Natural killer cell (primary cell): ENCODE measurements at places on chromosomes 13 and 19. TPM values are rescaled to one million over a fixed set of nuclear protein-coding genes. Genes with fewer than 3 reads are reported as not detected.

FRY gene
- total RNA-seq, result 27.4 TPM

GRCh38 chr19:32189956-32190706 lies 155.3 kb upstream of the ZNF507 start:
- no peak for DNase-seq
- no peaks in the 10 kb centered on the region for H3K36me3 ChIP-seq
- H3K27ac ChIP-seq, result no peak overlapping the region
- H3K4me1 ChIP-seq, result no peaks in the 10 kb centered on the region
- H3K27me3 ChIP-seq, result no peaks in the 10 kb centered on the region
- H3K4me3 ChIP-seq, result no peak overlapping the region

KLHL1 gene
- not detected for total RNA-seq

PABPC3 gene
- total RNA-seq, result 0.18 TPM

RANBP3 gene
- total RNA-seq, result 89.7 TPM

GRCh38 chr19:49056101-49056901 lies 1.2 kb downstream of the CGB7 start:
- no peaks in the 10 kb centered on the region for H3K36me3 ChIP-seq
- H3K4me3 ChIP-seq, result peak overlapping the region; percentile 47
- H3K27me3 ChIP-seq, result peaks cover 30% of the 10 kb centered on the region
- H3K27ac ChIP-seq, result no peak overlapping the region
- H3K4me1 ChIP-seq, result peaks cover 26% of the 10 kb centered on the region

IGFL2 gene
- not detected for total RNA-seq

TEAD2 gene
- total RNA-seq, result not detected

MLNR gene
- not detected for total RNA-seq

KLK4 gene
- not detected for total RNA-seq

DNA sequence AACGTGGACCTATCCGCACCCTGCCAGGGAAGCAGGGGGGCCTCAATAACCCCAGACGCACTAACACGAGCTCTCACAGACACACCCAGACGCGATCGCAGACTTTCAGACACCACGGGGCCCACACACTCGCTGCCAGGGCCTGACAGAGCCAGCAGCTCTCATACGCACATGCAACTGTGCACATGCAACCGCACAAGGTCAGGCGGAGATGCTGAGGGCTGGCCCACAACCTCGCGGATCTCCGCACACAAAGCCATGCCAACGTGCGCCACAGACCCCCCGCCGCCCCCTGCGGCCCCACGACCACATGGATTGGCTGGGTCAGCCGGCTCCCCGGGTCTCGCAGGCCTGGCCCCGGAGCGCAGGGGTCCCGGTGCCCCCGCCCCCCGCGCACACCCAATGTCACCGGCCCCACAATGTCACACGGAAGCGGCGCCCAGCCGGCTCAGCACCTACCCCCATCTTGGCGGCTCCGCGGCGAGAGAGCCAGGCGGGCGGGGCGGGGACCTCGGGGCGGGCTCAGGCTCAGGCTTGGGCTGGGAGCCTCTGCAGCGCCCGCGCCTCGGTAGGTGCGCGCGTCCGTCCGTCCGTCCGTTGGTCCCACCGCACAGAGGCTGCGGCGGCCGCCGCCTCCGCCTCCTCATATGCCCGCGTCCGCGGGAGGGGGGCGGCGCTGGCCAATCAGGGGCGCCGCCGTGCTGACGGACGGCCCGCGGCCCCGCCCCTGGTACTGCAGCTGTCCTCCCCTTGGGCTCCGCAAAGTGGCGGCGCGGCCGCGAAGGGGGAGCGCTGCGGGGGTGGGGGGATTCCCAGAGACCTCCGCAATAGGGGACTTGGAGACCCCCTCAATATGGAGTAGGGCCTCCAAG lies at the start of gene ATP1A3:
Gene ATP1A3, minus strand, starts transcription at position 619 of the 872 bp plus-strand sequence. Its CDS starts 154 bp downstream, at position 465.
- H3K4me3 ChIP-seq, result peak within 1 kb of the TSS; percentile 53
- H3K36me3 ChIP-seq, result no peaks in the 10 kb centered on the region
- peaks cover 19% of the 10 kb centered on the region for H3K27me3 ChIP-seq
- peaks cover 26% of the 10 kb centered on the region for H3K4me1 ChIP-seq

GRCh38 chr19:17790059-17790780 lies 4.7 kb upstream of the B3GNT3 start:
- H3K4me3 ChIP-seq, result no peak overlapping the region
- DNase-seq, result peak; percentile 54
- peaks cover 26% of the 10 kb centered on the region for H3K36me3 ChIP-seq

DNA sequence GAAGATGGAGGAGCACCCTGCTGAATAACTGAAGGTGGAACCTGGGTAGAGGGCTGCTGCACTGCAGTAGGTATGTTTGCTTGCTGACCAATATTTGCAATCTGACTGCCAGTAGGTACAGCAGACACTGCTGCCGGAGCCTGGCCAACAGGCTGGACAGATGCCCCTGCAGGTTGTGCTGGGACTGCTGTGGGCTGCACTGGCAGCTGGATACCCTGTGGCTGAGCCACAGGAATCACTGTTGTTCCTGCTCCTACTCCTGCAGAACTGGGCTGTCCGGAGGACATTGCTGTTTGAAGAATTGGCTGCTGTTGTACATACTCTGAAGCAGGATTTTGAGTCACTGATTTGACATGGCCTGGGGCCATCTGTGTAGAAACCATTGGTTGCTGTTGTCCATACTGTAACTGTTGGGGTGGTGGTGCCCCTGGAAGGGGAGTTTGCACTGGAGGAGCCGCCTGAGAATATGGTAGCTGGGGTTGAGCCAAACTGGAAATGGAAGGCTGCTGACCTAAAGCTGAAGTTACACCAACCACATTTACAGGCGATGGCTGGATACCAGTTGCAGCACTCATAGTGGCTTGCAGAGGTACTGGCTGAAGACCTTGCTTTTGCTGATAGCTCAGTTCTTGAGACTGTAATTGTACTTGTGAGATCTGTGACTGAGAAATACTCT lies 2.2 kb downstream of the TSC22D1 start:
- no peak overlapping the region for H3K4me3 ChIP-seq
- H3K36me3 ChIP-seq, result no peaks in the 10 kb centered on the region
- H3K27ac ChIP-seq, result no peak overlapping the region
- no peaks in the 10 kb centered on the region for H3K27me3 ChIP-seq
- H3K4me1 ChIP-seq, result peaks cover 26% of the 10 kb centered on the region
- no peak for DNase-seq

DNA sequence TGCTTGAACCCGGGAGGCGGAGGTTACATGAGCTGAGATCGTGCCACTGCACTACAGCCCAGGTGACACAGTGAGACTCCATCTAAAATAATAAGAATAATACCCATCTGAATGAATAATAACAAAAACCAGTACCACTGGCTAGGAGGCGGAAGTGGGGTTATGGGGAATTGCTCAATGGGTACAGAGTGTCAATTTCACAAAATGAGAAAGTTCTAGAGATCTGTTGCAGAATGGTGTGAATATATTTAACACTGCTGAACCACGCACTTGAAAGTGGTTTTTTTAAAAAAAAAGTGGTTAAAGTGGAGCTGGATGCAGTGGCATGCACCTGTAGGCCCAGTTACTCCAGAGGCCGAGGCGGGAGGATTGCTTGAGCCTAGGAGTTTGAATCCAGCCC lies 18.5 kb downstream of the KLF2 start:
- no peak overlapping the region for H3K4me3 ChIP-seq
- H3K4me1 ChIP-seq, result peaks cover 69% of the 10 kb centered on the region
- peak; percentile 41 for DNase-seq

DNA sequence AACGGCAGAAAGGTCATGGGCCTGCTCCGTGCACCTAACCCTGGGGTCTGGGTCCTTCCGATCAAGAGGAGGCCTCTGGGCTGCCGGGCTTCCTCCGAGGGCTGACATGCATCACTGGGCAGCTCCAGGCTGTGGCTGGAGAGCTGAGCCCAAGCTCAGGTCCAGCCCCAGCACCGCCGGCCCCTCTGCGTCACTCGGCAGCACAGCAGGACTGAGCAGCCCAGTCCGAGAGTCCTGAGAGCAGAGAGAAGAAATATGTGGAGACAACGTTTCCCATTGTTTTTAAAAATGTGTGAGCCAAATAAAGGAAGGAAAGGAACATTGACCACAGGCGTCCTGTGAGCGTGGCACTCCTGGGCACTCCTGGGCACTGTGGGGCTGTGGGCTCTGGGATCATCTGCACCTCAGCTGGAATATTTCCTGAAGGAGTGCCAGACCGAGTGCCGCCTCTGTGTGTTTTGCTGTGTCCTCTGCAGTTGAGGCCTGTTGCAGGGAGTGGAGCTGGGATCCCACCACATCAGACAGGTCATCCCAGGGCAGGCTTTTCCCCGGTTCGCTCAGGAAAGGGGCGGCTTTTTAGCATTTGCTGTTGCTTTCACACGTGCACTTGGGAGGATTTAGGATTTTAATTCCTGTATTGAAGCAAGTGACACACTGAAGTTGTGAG lies 37.8 kb upstream of the TFDP1 start:
- no peak overlapping the region for H3K4me3 ChIP-seq
- no peak for DNase-seq
- H3K36me3 ChIP-seq, result peaks cover 24% of the 10 kb centered on the region
- no peaks in the 10 kb centered on the region for H3K4me1 ChIP-seq
- H3K27ac ChIP-seq, result no peak overlapping the region

CERS4 gene
- 70.8 TPM for total RNA-seq

GRCh38 chr19:13154241-13154778 lies 4.1 kb downstream of the IER2 start:
- peak overlapping the region; percentile 100 for H3K4me3 ChIP-seq
- H3K36me3 ChIP-seq, result peaks cover 7% of the 10 kb centered on the region
- H3K27ac ChIP-seq, result peak overlapping the region; percentile 90
- no peaks in the 10 kb centered on the region for H3K27me3 ChIP-seq

- H3K4me3 ChIP-seq, result no peak overlapping the region
- H3K27me3 ChIP-seq, result peaks cover 3% of the 10 kb centered on the region
- H3K4me1 ChIP-seq, result no peaks in the 10 kb centered on the region
- no peaks in the 10 kb centered on the region for H3K36me3 ChIP-seq
Observed at GRCh38 chr19:51029718-51030117, 3.3 kb upstream of the KLK11 start.

PRODH2 gene
- not detected for total RNA-seq

DNA sequence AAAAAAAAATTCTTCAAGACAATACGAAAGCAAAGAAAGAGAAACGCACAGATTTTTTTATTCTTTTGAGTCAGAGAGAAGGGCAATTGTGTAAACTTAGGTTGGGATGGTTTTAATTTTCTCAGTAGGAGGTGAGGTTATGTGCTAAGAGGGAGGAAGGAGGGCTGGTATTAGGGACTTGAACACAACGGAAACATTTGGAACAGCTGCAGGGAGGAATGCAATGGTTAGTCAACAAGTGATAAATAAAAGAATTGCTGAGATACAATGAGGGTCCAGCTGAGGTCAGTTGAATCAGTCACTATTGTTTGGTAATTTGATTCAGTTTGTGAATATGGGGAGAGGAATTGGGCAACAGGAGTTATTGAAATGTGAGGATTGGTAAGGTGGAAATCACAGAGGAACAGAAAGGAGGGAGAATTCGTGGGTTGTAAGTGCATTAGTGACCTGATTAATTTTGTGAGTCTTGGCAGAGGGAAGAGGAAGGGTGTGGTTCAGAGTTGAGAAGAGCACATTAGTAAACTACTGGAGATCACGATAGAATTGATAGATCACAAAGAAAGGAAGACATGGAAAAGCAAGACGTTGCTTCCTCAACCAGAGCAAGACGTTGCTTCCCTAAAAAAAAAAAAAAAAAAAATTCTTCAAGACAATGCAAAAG lies 499.5 kb upstream of the SPRY2 start:
- no peaks in the 10 kb centered on the region for H3K36me3 ChIP-seq
- H3K4me3 ChIP-seq, result no peak overlapping the region
- no peaks in the 10 kb centered on the region for H3K27me3 ChIP-seq
- H3K4me1 ChIP-seq, result no peaks in the 10 kb centered on the region

- no peak overlapping the region for H3K27ac ChIP-seq
- no peak overlapping the region for H3K4me3 ChIP-seq
- no peak for DNase-seq
- H3K4me1 ChIP-seq, result peaks cover 6% of the 10 kb centered on the region
- H3K27me3 ChIP-seq, result peaks cover 3% of the 10 kb centered on the region
Observed at GRCh38 chr13:19591864-19592263, 30.5 kb upstream of the TPTE2 start.

KLK7 gene
- not detected for total RNA-seq

TMEM38A gene
- total RNA-seq, result 2.2 TPM

- no peak overlapping the region for H3K27ac ChIP-seq
- H3K4me1 ChIP-seq, result peaks cover 29% of the 10 kb centered on the region
- H3K27me3 ChIP-seq, result no peaks in the 10 kb centered on the region
- DNase-seq, result no peak
Observed at GRCh38 chr19:4260613-4261191, 13.8 kb downstream of the YJU2 start.

DNA sequence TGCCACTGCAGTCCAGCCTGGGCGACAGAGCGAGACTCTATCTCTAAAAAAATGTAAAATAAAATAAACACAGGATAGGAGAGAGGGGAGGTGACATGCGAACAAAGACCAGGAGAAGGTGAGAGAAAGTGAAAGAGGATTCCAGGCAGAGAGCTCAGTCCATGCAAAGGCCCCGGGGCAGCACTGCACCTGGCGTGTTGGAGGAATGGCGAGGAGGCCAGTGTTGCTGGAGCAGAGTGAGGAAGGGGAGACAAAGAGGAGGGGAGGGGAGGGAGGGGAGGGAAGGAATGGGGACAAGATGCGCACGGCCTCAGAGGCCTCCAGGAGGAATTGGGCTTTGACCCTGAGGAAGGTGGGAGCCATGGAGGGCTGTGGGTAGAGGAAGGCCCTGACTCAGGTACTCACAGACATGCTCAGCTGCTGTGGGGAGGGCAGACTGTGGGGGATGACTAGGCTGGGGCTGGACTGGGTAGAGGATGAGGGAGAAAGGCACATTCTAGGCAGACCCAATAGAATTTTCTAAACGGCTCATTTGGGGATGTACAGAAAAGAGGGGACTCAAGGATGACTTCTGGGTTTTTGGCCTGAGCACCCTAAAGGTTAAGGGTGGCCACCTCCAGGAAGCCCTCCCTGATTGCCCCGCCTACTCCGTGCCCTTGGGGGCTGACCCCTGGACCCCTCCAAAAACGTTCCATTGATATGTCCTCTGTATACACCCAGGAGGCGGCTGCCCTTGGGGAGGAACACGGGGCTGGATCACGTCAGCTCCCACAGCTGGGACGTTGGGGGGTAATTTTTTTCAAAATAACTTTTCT lies 43.9 kb downstream of the PTPRS start:
- no peak overlapping the region for H3K27ac ChIP-seq
- no peak overlapping the region for H3K4me3 ChIP-seq
- H3K36me3 ChIP-seq, result no peaks in the 10 kb centered on the region
- peaks cover 18% of the 10 kb centered on the region for H3K4me1 ChIP-seq
- peaks cover 11% of the 10 kb centered on the region for H3K27me3 ChIP-seq

DNA sequence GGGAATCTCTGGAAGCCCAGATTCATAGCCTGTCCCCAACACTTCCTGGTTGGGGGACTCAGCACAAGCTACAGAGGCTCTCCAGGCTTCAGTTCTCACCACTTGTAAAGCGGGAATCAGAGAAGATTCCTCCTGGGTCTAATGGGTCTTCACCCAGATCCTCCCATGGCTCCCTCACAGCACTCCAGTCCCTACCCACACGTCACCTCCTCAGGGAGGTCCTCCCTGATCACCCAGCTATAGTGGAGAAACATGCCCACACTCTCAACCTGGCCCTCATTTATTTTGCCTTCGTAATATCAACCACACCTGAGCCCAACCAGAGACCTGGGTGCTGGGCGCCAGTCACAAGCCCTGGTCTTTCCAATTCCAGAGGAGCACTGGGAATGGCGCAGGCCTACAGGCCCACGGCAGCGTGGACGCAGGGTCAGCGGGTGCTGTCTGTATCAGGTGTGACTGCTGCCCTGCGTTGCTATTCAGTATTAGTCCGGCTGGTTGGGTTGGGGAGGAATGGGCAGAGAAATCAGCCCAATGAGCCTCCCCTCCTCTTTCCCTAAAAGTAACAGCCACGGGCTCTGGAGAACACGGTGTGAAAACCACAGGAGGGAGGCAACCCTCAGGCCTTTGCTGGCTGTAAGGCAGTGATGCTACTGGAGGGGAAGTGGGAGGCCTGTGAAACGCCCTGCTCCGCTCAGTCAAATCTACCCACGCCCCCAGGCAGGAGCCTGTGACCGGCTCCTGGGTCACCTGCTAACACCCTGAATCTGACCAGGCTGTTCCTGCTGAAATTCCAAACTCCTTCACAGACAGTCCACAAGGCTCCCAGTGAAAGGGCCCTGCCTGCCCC lies 5.2 kb downstream of the AKT2 start:
- no peaks in the 10 kb centered on the region for H3K27me3 ChIP-seq
- H3K36me3 ChIP-seq, result peaks cover 2% of the 10 kb centered on the region
- peak; percentile 53 for DNase-seq
- H3K4me1 ChIP-seq, result peaks cover 70% of the 10 kb centered on the region
